ENCODE measurements at places on chromosomes 5 and 9.
A peak's percentile ranks its signal among the peaks of the same experiment; 100 is the strongest.

- no peaks in the 10 kb centered on the region for H3K36me3 ChIP-seq
- peak; percentile 14 for DNase-seq
- H3K4me3 ChIP-seq, result no peak overlapping the region
- no peaks in the 10 kb centered on the region for H3K27me3 ChIP-seq
Observed at GRCh38 chr9:3773362-3774060, 247.7 kb upstream of the RFX3 start.

GRCh38 chr9:126893079-126893478 is 21.5 kb upstream of the RALGPS1 start:
- no peak overlapping the region for H3K4me3 ChIP-seq
- H3K27ac ChIP-seq, result no peak overlapping the region
- H3K27me3 ChIP-seq, result no peaks in the 10 kb centered on the region
- peaks cover 5% of the 10 kb centered on the region for H3K4me1 ChIP-seq

DNA sequence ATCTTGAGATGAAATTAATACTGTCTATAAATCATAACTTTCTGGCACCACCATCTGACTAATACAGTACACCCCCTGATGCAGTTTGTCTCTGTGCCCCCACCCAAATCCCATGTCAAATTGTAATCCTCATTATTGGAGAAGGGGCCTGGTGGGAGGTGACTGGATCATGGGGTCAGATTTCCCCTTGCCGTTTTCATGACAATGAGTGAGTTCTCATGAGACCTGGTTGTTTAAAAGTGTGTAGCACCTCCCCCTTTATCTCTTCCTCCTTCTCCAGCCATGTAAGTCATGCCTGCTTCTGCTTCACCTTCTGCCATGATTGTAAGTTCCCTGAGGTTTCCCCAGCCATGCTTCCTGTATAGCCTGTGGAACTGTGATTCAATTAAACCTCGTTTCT is 78.7 kb upstream of the CDH6 start:
- H3K27me3 ChIP-seq, result no peaks in the 10 kb centered on the region
- no peaks in the 10 kb centered on the region for H3K36me3 ChIP-seq
- H3K27ac ChIP-seq, result no peak overlapping the region
- no peak overlapping the region for H3K4me3 ChIP-seq

DNA sequence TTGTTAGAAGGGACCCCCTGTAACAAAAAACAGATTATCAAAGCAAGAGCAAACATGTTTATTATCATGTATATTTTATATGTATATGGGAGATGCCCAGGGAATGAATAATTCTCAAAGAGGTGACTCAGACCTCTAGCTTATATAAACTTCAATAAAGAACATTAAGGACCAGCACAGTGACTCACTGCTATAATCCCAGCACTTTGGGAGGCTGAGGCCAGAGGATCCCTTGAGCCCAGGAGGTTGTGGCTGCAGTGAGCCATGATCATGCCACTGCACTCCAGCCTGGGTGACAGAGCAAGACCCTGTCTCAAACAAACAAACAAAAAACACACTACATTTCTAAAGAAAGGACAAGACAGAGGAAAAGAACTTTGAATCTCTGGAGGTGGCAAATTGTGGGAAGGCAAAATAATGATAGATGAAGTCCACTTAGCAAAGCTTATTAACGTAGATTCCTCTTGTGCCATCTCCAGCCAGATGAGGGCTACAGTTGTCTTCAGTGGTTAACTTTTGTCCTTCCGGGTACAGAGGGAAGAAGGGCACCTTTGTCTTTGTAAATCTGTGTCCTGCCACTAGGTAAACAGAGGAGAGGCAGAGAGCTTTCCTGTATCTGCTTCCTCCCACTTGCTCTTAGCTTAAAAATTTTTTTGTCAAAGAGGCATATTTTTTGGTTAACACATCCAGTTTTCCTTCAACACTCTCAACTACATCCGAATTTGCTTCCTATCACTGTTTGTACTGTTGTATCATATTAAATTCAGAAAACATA is 7.5 kb upstream of the RFK start:
- no peak overlapping the region for H3K4me3 ChIP-seq
- H3K27ac ChIP-seq, result no peak overlapping the region
- DNase-seq, result no peak
- H3K27me3 ChIP-seq, result no peaks in the 10 kb centered on the region

DNA sequence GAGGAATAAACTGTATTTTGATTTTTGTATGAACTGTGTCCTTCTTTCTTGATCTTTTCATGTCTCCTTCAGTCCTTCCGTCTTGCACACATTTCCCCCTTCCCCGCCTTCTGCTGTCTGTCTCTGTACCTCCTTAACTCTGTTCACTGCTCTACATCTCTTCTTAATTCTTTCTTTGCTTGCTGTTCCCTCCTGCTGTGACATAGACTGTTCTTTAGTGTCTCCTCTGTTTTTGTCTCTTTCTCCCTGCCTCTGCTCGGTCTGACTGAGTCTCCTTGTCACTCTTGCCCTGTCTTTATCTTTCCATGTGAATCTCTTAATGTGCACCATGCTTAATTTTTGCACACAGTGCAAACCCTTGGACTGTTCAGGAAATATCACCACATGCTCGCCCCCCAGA is 113.0 kb downstream of the TRIM32 start:
- H3K36me3 ChIP-seq, result no peaks in the 10 kb centered on the region
- DNase-seq, result no peak
- no peaks in the 10 kb centered on the region for H3K4me1 ChIP-seq
- H3K4me3 ChIP-seq, result no peak overlapping the region
- H3K27ac ChIP-seq, result no peak overlapping the region
